ENCODE measurements at places on chromosomes 5 and 9. TPM values are rescaled to one million over a fixed set of nuclear protein-coding genes. Genes with fewer than 3 reads are reported as not detected.

TMEM215 gene
- polyA plus RNA-seq, result 0.05 TPM

DNA sequence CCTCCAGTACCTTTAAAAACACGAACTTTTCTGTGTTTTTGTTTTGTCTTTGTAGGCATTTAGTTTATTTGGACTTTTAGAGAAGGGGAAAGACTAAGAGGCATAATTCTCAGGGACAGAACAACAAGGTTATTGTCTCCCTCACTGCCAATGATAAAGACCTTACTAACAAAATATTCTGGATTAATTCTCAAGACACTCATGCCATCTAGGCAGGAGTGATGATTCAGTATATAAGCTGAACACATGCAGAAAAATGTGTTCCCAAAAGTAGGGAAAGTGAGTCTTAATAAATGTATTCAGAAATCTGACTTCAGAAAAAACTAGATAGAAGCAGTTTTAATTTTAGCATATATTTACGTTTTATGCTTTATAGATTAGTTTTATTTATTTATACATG lies 17.4 kb upstream of the ASPN start:
- no peak for DNase-seq

DNA sequence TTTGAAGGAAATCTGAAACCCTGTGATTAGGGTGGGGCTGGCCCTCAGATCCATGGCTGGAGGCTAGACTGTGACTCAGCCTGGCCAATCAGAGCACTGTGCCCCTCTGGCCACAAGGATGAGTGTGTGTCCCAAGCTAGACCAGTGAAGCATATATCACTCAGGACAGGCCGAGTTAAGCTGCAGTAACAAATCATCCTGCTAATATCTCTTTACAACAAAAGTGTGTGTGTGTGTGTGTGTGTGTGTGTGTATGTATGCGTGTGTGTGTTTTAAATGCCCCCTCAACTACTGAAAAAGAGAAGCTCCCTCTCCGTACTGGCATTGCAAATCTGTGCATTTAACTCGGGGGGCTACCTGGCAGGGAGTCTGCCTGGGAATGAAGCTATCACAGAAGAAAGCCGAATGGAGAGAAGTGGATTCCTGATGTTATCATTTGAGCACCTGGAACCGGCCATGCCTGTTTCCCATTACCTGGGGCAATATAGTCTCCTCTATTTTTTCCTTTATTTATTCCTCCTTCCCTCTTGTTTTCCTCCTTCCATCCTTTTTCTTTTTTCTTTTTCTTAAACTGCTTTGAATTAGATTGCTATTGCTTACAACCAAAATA lies 25.6 kb downstream of the STC2 start:
- DNase-seq, result no peak

- DNase-seq, result no peak
These were observed 111.2 kb upstream of the FAM174A start for GRCh38 chr5:100424017-100424416.

- peak; percentile 34 for DNase-seq
These were observed 729 bp upstream of the TNPO1 start for GRCh38 chr5:72815580-72816283.

PCDHGA12 gene
- 1.8 TPM for polyA plus RNA-seq

DNA sequence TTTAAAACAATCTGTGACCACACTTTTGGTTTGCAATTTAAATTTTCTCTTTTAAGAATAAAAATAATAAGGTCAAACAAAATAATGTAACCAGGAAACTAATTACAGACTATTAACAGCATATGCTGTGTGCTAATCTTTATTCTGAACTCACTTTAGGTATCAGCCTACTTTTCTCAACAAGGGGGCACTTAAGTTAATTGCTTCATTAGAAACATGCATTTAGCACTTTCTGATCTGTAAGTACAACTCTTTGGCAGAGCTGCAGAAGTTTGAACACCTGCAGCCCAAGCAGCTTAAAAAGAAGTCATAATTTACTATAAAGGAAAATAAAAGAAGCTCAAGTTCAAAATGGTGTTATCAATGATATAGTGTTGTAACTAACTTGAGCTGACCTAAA lies 21.7 kb downstream of the XRCC4 start:
- DNase-seq, result no peak

DNA sequence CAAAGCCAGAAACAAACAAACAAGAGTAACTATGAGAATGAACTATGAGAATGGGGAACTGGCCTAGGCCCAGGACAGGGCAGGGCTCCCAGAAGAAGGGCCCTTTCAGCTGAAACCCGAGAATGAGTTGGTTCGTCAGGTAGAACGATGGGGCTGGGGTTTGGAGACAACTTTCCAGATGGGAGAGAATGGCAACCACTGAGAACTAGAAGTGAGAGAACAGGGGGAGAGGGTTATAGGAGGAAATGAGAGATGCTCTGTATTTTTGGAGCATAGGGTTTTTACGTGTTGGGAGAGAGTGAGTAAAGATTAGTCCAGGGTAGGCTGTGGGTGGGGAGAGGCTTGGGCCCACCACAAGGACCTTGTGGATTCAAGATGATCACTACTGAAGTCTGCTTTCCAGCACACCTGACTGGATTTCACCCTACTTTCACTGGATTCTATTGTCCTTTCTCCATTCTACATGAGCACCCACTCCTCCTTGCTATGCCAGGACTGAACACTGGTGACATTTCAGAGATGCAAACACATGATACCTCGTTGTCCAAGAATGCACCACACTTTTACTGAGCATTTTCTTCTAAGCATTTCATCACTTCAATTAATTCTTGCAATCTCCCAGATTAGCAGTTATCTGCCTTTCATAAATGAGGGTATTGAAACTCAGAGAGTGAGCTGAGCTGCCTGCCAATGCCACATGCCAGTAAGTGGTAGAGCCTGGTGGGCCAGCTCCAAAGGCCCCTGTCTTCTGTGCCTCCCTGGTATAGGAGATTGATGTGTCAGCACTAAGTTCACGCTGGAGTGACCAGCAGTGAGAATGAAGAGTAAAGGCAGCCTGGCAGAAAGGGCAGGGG lies 3.2 kb upstream of the TMEM268 start:
- DNase-seq, result no peak

DNA sequence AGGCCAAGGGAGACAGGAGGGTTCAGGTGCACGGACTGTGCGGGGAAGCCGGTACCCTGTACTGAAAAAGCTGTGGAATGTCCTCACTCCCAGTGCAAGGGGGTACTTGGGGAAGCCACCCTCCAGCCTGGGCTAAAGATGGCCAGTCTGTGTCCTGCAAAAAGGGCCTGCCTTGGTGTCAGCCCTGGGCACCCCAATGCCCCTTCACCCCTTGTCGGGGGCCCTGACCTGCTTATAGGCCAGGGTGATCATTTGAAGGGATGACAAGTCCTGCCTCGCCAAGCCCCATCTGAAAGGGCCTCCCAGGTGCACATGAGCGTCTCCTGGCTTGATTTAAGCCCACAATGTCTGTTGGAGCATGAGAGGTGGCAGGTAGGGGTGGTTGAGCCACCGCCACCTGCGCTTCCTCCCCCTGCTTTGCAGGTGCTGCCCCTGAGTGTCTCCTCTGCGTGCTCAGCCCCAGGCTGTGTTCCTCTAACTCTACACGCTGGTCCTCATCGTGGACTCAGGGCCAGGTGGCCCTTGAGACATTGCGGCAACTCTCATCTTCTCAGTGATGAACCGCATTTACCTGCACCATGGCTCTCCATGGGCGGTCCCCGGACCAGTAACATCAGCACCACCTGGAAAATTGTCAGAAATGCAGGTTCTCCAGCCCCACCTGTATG lies 97.0 kb downstream of the ANKRD33B start:
- no peak for DNase-seq

GRCh38 chr9:35618854-35619799 lies 914 bp upstream of the CD72 start:
- DNase-seq, result no peak

PLPPR1 gene
- 19.3 TPM for polyA plus RNA-seq

GRCh38 chr5:71782393-71782770 lies 63.3 kb downstream of the CARTPT start:
- DNase-seq, result no peak

DNA sequence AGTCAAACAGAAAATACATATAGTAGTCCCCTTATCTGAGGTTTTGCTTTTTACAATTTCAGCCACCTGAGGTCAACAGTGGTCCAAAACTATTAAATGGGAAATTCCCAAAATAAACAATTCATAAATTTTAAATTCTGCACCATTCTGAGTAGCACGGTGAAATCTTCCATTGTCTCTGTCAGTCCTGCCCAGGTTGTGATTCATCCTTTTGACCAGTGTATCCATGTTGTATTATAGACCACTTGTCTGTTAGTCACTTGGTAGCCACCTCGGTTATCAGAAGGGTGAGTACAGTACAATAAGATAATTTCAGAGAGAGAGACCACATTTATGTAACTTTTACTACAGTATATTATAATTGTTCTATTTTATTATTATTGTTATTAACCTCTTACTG lies 2.8 kb downstream of the CCDC152 start:
- no peak for DNase-seq

DNA sequence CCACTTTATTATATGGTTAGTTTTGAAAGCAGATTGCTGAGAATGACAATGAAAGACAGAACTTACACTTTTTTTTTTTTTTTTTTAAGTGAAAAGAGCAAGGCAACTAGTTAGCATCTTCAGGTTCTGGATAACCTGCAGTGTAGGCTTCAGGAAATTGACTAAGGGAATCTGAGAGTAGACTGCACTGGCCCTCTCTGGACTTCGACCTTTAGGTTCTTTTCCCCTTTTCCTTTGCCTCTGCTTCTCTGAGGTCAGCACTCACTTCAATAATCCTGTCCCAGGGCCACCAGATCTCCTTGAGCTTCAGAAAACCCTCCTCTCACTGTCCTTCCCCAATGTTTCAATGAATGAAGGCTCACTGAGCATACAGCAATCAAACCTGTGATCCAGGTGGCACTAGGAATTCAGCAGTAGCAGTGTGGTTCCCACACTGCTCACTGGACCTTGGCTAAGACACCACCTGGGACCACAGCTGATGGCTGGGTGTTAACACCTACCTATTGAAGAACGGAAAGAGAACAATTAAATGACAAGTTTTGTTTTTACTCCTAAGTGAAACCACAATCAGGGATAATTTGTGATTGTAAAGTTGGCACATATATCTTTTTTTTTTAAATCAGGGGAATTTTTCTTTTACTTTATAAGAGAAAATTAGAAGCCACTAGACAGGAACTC lies 85.8 kb upstream of the IL6ST start:
- no peak for DNase-seq

DNA sequence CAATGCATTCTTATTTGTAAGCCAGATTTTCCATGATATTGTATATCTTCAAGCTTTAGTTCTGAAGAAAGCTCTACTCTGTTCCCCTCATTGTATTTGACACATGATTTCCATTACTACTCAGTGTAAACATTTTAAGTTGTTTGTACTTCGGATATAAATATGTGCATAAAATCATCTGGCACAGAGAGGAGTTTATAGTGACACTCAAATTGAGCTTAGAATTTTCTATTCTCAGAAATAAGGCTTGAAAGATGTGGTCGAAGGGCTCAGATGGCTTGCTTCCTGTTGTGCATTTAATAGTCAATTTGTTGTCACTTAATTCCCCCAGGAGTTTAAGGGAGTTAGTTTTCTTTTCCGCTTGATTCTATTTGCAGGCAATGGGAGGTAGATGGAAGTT lies 88.8 kb downstream of the PPIC start:
- DNase-seq, result no peak

TMEFF1 gene
- 8.5 TPM for polyA plus RNA-seq

DNA sequence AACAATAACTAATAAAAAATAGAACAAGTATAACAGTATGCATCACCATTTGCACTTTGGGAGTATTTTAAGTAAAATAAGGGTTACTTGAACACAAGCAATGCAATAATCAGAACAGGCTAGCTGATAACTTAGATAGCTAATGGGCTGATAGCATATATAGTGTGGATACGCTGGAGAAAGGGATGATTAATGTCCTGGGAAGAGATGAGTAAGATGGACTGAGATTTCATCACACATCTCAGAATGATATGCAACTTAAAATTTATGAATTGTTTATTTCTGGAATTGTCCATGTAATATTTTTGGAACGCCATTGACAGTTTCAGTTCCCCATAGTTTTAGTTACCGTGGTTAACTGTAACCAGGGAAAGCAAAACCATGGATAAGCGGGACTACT lies 173.6 kb downstream of the ISL1 start:
- no peak for DNase-seq

DNA sequence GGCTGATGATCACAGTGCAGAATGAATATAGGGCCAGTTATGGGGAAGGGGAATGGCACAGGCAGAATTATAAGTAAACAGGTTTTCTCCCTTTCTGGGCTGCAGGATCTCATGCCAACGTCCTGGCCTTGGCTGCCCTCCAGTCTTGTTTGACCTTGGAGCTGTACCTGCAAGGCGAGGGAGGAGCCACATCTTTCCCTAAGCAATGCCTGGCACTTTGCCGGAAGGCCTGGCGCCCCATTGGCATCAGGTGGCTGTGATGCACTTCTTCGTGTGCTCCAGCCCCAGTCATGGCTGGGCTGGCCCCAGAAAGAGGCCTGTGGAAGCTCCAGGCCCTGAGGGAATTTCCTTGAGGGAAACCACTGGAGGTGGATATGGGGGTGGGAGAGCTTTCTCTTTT lies 16.7 kb upstream of the IQGAP2 start:
- DNase-seq, result no peak

- DNase-seq, result no peak
These were observed 321.4 kb upstream of the ACTBL2 start for GRCh38 chr5:57804007-57804444.

GRCh38 chr5:165370794-165371193 lies 1865.4 kb downstream of the MAT2B start:
- DNase-seq, result no peak

PCDHA9 gene
- 0.08 TPM for polyA plus RNA-seq

- no peak for DNase-seq
These were observed 16.8 kb downstream of the SEMA5A start for GRCh38 chr5:9529041-9529480.

DNA sequence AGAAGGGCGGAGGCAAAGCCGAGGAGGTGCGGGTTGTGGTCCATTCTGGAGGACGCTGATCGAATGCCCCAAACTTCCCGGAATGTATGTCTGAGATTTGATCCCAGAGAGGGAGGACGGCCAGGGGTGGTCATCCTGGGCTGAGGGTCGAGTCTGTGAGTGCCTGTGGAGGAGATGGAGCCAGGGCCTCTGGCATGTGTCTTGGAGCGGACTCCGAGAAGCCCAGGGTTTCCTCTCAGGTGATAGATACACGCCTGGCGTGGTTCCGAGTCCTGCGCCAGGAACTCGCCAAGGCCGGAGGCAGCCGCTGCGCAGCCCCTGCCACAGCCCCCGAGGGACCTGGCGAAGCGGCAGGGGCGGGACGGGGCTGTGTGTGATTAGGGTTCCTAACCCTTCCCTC lies 363 bp downstream of the ZNF454 start:
- no peak for DNase-seq

SLCO4C1 gene
- polyA plus RNA-seq, result 21.1 TPM

DNA sequence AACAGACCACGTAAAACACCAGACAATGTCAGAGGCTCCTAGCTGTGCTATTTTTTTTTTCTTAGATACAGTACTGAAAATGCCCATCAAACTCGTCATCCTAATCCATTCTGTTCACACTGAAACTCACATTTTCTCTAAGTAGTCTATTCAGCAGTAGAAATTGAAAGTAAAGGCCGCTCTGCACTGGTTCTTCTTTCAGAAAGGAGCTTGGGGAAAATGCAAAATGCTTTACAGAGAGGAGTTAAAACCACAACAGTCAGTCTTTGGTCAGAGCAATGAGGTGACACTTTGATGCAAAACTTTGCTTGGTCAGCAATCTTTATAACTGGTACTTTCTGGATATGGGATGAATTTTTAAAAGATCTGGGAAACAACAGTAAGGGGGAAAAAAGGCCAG lies 43.8 kb upstream of the SUSD1 start:
- no peak for DNase-seq

FKBP15 gene
- 33.1 TPM for polyA plus RNA-seq

- no peak for DNase-seq
These were observed 353.7 kb downstream of the CETN3 start for GRCh38 chr5:90055831-90056328.
